ENCODE measurements at places on chromosomes 3 and 15. TPM values are rescaled to one million over a fixed set of nuclear protein-coding genes. Genes with fewer than 3 reads are reported as not detected.

GRCh38 chr15:63299943-63300575, 22.7 kb downstream of the APH1B start:
- peaks cover 3% of the 10 kb centered on the region for H3K36me3 ChIP-seq
- peaks cover under 1% of the 10 kb centered on the region for H3K4me1 ChIP-seq
- H3K27me3 ChIP-seq = no peaks in the 10 kb centered on the region
- H3K27ac ChIP-seq = no peak overlapping the region
- DNase-seq = no peak

DNA sequence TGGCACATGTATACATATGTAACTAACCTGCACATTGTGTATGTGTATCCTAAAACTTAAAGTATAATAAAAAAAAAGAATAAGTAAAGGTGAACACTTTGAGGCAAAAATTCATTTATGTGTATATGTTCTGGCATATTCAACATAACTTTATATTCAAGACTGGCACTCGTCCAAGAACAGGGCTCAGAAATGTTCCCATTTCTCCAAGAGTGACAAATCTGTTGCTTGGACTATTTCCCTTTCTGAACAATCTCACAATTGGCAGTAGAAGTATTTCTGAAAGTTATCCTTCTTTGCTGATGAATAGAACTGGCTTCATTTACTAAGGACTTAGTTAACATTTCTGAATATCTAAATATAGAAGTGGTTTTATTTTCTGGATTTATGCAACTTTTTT, 212.8 kb downstream of the ADAMTSL3 start:
- no peaks in the 10 kb centered on the region for H3K27me3 ChIP-seq
- H3K36me3 ChIP-seq = no peaks in the 10 kb centered on the region
- no peak overlapping the region for H3K4me3 ChIP-seq
- H3K4me1 ChIP-seq = no peaks in the 10 kb centered on the region

Gene CHRNA3
- 2.0 TPM for total RNA-seq

- no peaks in the 10 kb centered on the region for H3K4me1 ChIP-seq
- no peaks in the 10 kb centered on the region for H3K27me3 ChIP-seq
- no peaks in the 10 kb centered on the region for H3K36me3 ChIP-seq
- DNase-seq = no peak
Measured at GRCh38 chr3:33883951-33884561, 85.6 kb downstream of the PDCD6IP start.

Gene SPINK8
- not detected for total RNA-seq

Data from colonic mucosa (tissue), 4 donors.